Activated T-helper 1 cell treated with anti-CD3 and anti-CD28 coated beads, Interleukin-12 subunit alpha, Interleukin-12 subunit beta, Interleukin-2, Interleukin-4 antibody, amounts not matched to agents 30 ng/mL and 10 ng/mL and 1 ng/mL, durations not matched to agents 14 hours and 24 hours and 36 hours (primary cell): ENCODE measurements at places on chromosomes 7 and 10. TPM values are rescaled to one million over a fixed set of nuclear protein-coding genes. Genes with fewer than 3 reads are reported as not detected.

DNA sequence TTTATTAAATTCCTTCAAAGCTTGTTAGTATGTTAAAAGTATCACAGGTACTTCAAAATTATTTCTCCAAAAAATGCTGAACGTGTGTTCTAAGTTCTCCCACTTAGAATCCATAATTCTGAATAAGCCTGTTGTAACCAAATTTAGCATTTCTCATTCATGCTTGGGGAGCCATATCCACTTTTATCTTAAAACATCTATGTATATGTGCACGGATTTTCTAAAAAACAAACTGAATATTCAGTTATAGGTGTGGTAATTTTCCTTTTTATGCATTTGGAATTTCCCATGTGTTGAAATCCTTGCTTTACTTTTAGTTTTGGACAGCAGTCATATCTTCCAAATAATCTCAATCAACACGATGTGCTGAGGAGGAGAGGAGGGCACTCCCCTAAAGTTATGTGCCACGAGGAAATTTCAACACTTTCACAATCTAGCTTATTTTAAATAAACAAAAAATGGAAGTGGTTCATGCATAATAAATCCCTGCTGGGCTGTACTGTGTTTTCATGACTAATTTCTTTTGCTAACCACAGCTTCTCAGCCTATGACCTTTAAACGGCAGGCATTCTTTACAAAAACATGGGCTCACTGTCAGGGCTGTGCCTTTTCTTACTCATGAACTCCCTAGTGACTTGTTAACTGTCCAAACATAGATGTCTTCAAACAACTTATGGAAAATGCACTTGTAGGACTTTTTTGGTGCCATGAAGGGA, 380.3 kb upstream of the SEMA3C start:
- no peak for DNase-seq

The TMEM236 gene
- total RNA-seq = 0.05 TPM in 1 of 2 replicates, not detected in the other

GRCh38 chr7:132655131-132655727, 79.0 kb upstream of the PLXNA4 start:
- DNase-seq = peak; percentile 53

The FGL2 gene
- total RNA-seq = 4.0 and 4.7 TPM in 2 replicates

DNA sequence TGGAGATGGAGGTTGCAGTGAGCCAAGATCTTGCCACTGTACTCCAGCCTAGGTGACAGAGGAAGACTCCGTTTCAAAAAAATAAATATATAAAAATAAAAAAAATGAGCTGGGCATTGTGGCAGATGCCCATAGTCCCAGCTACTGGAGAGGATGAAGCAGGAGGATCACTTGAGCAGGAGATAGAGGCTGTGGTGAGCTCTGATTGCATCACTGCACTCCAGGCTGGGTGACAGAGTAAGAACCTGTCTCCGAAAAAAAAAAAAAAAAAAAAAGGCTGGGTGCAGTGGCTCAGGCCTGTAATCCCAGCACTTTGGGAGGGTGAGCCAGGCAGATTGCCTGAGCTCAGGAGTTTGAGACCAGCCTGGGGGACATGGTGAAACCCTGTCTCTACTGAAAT, 11.8 kb downstream of the ZNF487 start:
- DNase-seq = no peak

- no peak for DNase-seq
Measured at GRCh38 chr7:68971634-68972340, 626.5 kb upstream of the AUTS2 start.

GRCh38 chr10:59229441-59229840, 53.0 kb downstream of the PHYHIPL start:
- DNase-seq = no peak

GRCh38 chr10:29304995-29305335, 16.1 kb downstream of the LYZL1 start:
- no peak for DNase-seq

GRCh38 chr7:128794020-128794419, 2.3 kb downstream of the CCDC136 start:
- no peak for DNase-seq

- no peak for DNase-seq
Measured at GRCh38 chr7:144777005-144777839, 58.6 kb downstream of the TPK1 start.

DNA sequence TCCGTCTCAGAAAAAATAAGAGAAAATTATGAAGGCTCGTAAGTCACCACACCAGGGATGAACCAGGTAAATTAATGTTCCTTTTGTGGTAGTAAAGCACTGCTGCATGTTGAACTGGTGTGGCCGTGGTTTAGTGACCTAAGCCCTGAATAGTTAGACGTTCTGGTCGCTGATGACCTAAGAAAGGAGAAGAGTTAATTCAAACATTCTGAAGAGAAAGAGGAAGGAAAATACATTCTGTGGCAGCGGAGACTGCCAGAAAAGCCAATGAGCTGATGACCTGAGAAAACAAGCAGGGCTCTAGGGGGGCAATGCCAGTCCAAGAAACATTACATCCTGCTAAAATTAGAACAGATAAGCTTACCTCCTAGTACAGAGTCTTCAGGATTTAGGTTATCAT, 17.5 kb downstream of the DNAJC9 start:
- DNase-seq = no peak

- DNase-seq = no peak
Measured at GRCh38 chr7:64541438-64542359, 21.2 kb downstream of the ZNF680 start.
